GM23338 (cell line): ENCODE measurements at places on chromosomes 7 and 10. TPM values are rescaled to one million over a fixed set of nuclear protein-coding genes. Genes with fewer than 3 reads are reported as not detected.

DNA sequence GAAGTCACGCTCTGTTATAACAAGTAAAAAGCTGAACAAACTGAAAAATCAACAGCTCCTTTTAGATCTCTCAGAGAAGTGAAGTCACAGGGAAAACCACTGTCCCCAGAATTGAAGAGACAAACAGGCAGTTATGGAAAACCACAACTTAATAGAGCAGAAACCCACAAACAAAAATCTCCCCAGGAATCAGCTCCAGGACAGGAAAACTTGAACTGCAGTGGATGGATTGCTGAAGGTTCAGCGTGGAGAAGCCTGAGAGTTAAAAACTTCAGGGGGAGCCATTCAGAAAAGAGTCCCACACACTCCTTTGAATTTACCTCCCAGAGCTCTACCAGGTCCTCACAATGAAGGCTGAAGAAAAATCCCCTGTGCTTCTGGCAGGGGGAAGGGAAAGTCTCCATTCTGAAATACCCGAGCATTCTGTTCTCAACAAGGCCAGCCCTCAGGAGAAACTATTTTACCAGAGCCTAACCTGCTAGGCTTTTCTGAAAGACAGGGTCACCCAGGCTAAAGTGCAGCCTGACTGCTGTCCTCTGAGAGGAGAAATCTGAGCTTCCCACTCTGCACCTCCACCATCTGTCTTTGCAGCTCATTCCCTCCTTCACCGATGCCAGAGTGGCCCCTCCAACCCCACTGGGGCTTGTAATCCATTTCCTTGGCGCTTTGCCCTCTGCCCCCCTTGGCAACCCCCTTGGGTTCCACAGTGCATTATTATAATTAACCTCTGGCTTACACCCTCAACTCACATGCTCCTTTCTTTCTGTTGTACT is 65.0 kb upstream of the CCNY start:
- H3K27me3 ChIP-seq: no peaks in the 10 kb centered on the region
- H3K36me3 ChIP-seq: no peaks in the 10 kb centered on the region
- H3K4me3 ChIP-seq: no peak overlapping the region
- DNase-seq: no peak
- no peaks in the 10 kb centered on the region for H3K4me1 ChIP-seq
- no peak overlapping the region for H3K27ac ChIP-seq

DNA sequence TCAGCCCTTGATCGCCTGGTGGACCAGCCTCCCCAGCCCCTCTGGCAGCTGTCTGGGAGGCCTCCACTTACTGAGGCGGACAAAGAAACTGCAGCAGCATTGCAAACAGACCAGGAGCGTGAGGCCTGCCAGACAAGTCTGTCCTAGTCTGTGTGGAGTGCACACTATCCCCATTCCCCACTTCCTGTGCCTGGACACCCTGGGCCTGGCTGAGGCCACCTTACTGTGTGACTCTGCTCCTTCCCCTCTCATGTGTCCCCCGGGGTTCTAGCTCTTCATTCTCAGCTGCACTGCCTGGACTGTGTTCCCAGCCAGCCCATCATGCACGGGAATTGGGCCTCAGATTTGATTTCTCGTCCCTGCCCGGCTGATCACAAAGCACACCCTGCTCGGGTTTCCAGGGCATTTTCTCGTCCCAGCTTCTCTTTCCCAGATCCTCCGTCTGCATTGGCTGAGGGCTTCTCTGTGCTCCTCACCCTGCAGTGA is 16.7 kb upstream of the C10orf90 start:
- no peaks in the 10 kb centered on the region for H3K27me3 ChIP-seq
- no peaks in the 10 kb centered on the region for H3K36me3 ChIP-seq
- no peak overlapping the region for H3K27ac ChIP-seq
- H3K4me1 ChIP-seq: peaks cover 11% of the 10 kb centered on the region
- H3K4me3 ChIP-seq: no peak overlapping the region
- peak; percentile 9 for DNase-seq

DNA sequence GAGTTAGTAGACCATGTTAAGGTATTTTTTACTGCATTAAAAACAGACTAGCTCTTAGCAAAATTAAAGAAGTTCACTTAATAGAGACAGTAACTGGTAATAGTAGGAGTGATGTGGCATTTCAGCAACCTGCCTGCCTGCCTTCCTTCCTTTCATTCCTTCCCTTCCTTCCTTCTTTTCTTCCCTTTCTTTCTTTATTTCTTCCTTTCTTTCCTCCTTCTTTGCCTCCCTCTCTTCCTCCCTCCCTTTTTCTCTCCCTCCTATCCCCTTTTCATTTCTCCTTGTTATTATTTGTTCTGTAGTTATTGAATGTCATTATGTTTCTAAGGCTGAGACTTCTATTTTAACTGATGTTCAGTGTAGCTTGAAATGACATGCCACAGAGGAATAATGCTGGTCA is 146.5 kb upstream of the WNT16 start:
- no peak for DNase-seq
- no peaks in the 10 kb centered on the region for H3K36me3 ChIP-seq
- H3K4me3 ChIP-seq: no peak overlapping the region
- no peak overlapping the region for H3K27ac ChIP-seq
- H3K4me1 ChIP-seq: no peaks in the 10 kb centered on the region

DNA sequence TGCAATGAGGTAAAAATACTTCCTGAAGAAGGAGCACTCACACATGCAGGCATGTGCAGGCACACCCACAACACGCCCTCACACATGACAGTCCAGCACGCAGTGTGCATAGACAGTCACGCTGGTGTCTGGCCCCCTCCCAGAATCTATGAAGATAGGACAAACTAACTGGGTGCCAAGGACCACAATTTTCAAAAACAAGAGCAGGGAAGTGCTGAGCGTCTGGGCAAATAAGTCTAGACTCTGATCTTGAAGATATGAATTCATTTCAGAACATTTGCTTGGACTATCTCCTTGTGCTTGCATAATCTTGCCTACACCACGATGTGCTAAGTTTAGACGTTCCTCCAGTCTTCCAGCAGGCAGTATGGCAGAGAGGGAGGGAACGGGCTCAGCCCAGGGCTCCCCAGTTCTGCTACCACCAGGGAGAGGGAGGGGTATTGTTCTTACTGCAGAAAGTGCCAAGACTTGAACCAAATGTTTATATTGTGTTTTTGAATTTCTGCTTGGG is 276.5 kb upstream of the KLF6 start:
- H3K36me3 ChIP-seq: no peaks in the 10 kb centered on the region
- H3K4me3 ChIP-seq: no peak overlapping the region
- DNase-seq: no peak
- no peak overlapping the region for H3K27ac ChIP-seq
- no peaks in the 10 kb centered on the region for H3K27me3 ChIP-seq

DNA sequence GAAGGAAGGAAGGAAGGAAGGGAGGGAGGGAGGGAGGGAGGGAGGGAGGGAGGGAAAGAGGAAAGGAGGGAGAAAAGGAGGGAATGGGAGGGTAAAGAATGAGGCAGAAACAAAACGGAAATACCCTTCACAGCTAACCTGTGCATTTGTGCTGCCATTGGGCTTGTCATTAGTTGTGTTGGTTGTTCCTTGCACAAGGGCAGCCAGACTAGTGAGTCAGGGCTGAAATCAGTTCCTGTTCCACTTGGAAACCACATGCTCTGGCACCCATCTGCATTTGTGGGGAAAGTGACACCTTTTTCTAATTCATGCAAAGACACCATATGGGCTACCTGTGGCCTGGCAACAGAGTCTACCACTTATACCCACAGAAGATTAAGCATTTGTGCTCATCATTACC is 1004.0 kb upstream of the C7orf33 start:
- no peaks in the 10 kb centered on the region for H3K36me3 ChIP-seq
- no peak for DNase-seq
- no peak overlapping the region for H3K27ac ChIP-seq
- no peaks in the 10 kb centered on the region for H3K27me3 ChIP-seq
- peaks cover 11% of the 10 kb centered on the region for H3K4me1 ChIP-seq

- H3K36me3 ChIP-seq: no peaks in the 10 kb centered on the region
- no peak overlapping the region for H3K27ac ChIP-seq
- H3K27me3 ChIP-seq: no peaks in the 10 kb centered on the region
- DNase-seq: no peak
- H3K4me1 ChIP-seq: no peaks in the 10 kb centered on the region
These were observed 32.1 kb downstream of the RBAK start for GRCh38 chr7:5077740-5078139.

- H3K36me3 ChIP-seq: no peaks in the 10 kb centered on the region
- no peaks in the 10 kb centered on the region for H3K27me3 ChIP-seq
- no peak for DNase-seq
These were observed 244.9 kb downstream of the MAD1L1 start for GRCh38 chr7:1987591-1988532.

GRCh38 chr7:87592300-87592699 is 8.4 kb downstream of the ABCB1 start:
- H3K27ac ChIP-seq: no peak overlapping the region
- H3K27me3 ChIP-seq: no peaks in the 10 kb centered on the region
- no peak overlapping the region for H3K4me3 ChIP-seq
- H3K36me3 ChIP-seq: no peaks in the 10 kb centered on the region
- no peaks in the 10 kb centered on the region for H3K4me1 ChIP-seq

DNA sequence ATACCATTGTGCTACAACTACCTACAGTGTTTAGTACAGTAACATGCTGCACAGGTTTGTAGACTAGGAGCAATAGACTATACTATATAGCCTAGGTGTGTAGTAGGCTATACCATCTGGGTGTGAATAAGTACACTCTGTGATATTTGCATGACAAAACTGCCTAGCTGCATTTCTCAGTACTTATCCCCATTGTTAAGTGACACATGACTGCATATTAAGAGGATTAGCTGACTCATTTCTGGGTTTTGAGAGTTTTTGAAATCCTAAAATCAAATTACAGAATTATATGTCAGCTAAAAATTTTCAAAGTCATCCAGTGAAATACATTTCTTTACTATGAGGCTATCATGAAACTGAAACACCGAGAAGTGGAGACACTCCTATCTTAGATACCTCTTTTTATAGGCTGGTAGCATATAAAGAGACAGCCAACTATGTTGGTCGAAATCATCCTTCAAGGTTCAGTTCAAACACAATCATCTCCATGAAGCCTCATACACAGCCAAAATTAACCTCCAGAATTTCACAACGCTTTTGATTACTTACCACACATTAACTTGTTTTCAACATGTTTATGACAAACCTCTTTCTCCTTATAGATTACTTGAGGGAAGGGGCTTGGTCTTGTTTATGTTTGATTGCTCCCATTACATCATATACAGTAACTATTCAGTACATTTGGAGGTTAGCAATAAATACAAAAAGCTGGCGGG is 89.8 kb upstream of the ANK3 start:
- H3K27ac ChIP-seq: no peak overlapping the region
- H3K4me3 ChIP-seq: no peak overlapping the region
- no peaks in the 10 kb centered on the region for H3K27me3 ChIP-seq
- H3K36me3 ChIP-seq: no peaks in the 10 kb centered on the region
- H3K4me1 ChIP-seq: peaks cover 12% of the 10 kb centered on the region; the same call in 1 of the 2 replicates

GRCh38 chr7:29086545-29086944 is 59.8 kb downstream of the CPVL start:
- H3K4me3 ChIP-seq: no peak overlapping the region
- DNase-seq: no peak
- no peaks in the 10 kb centered on the region for H3K27me3 ChIP-seq
- H3K36me3 ChIP-seq: no peaks in the 10 kb centered on the region
- H3K27ac ChIP-seq: no peak overlapping the region
- peaks cover 10% of the 10 kb centered on the region for H3K4me1 ChIP-seq

GRCh38 chr10:31888442-31888841 is 40.2 kb downstream of the ARHGAP12 start:
- H3K36me3 ChIP-seq: no peaks in the 10 kb centered on the region; the same call in 1 of the 2 replicates
- H3K27me3 ChIP-seq: no peaks in the 10 kb centered on the region
- H3K4me1 ChIP-seq: peaks cover 8% of the 10 kb centered on the region; the same call in 1 of the 2 replicates
- no peak overlapping the region for H3K4me3 ChIP-seq
- DNase-seq: no peak
- H3K27ac ChIP-seq: no peak overlapping the region

GRCh38 chr10:69317626-69318105 is 39.4 kb downstream of the HK1 start:
- H3K4me3 ChIP-seq: peak overlapping the region; percentile 99
- DNase-seq: no peak
- peak overlapping the region; percentile 87; the same call in 1 of the 2 replicates for H3K27ac ChIP-seq
- H3K27me3 ChIP-seq: no peaks in the 10 kb centered on the region
- H3K4me1 ChIP-seq: peaks cover 60% of the 10 kb centered on the region

- DNase-seq: peak; percentile 35
- H3K27ac ChIP-seq: peak overlapping the region; percentile 78
- no peaks in the 10 kb centered on the region for H3K27me3 ChIP-seq
- peaks cover 22% of the 10 kb centered on the region for H3K4me1 ChIP-seq
These were observed 686 bp upstream of the MIOS start for GRCh38 chr7:7565746-7566650.

- no peak overlapping the region for H3K27ac ChIP-seq
- no peak for DNase-seq
- H3K27me3 ChIP-seq: no peaks in the 10 kb centered on the region
- no peaks in the 10 kb centered on the region for H3K4me1 ChIP-seq
- no peaks in the 10 kb centered on the region; the same call in 1 of the 2 replicates for H3K36me3 ChIP-seq
These were observed 322.8 kb downstream of the GLRX3 start for GRCh38 chr10:130459011-130459410.

- H3K4me3 ChIP-seq: no peak overlapping the region
- DNase-seq: no peak
- no peak overlapping the region for H3K27ac ChIP-seq
- no peaks in the 10 kb centered on the region for H3K36me3 ChIP-seq
- no peaks in the 10 kb centered on the region for H3K4me1 ChIP-seq
- H3K27me3 ChIP-seq: no peaks in the 10 kb centered on the region
These were observed 513.8 kb upstream of the AKR1E2 start for GRCh38 chr10:4312051-4312835.

DNA sequence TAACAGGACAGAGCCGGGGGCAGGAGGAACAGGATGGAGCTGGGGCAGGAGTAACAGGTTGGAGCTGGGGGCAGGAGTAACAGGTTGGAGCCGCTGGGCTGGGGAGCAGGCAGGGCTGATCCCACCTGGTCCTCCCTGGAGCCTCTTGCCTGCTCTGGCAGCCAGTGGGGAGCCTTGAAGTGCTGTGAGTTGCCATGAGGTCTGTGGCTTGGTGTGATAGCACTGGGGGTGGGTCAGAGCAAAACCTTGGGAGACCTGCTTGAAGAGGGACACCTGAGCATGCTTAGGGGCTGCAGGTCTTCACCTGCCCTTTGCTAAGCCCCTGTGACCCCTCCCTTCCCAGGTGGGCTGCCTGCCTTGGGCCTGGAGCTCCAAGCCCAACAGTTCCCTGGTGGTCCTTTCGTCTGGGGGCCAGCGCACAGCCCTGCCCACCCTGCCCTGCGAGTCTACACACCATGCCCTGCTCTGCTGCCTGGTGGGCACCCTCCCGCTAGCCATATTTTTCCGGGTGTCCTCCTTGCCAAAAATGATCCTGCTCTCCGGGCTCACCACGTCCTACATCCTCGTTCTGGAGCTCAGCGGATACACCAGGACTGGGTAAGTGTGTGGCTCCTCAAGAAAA is 111.6 kb downstream of the ADCY1 start:
- H3K27ac ChIP-seq: no peak overlapping the region
- no peaks in the 10 kb centered on the region; the same call in 1 of the 2 replicates for H3K36me3 ChIP-seq

GRCh38 chr10:43377424-43377883 is 6.0 kb downstream of the FXYD4 start:
- peak; percentile 89 for DNase-seq
- H3K4me3 ChIP-seq: no peak overlapping the region
- H3K36me3 ChIP-seq: no peaks in the 10 kb centered on the region
- no peaks in the 10 kb centered on the region; the same call in 1 of the 2 replicates for H3K4me1 ChIP-seq
- no peaks in the 10 kb centered on the region for H3K27me3 ChIP-seq

GRCh38 chr10:79305988-79306387 is 41.3 kb upstream of the PPIF start:
- H3K27ac ChIP-seq: no peak overlapping the region
- no peaks in the 10 kb centered on the region for H3K27me3 ChIP-seq
- DNase-seq: no peak
- no peak overlapping the region for H3K4me3 ChIP-seq

Gene KCNMA1
- 8.2 and 8.9 TPM in 2 replicates for total RNA-seq

Gene FOXP2
- total RNA-seq: 0.24 TPM in 1 of 2 replicates, not detected in the other

Gene TMEM273
- total RNA-seq: not detected in 2 replicates

Gene OLAH
- total RNA-seq: not detected in 2 replicates

Gene OR2A12
- not detected in 2 replicates for total RNA-seq
